ENCODE measurements at places on chromosomes 6 and 20.

DNA sequence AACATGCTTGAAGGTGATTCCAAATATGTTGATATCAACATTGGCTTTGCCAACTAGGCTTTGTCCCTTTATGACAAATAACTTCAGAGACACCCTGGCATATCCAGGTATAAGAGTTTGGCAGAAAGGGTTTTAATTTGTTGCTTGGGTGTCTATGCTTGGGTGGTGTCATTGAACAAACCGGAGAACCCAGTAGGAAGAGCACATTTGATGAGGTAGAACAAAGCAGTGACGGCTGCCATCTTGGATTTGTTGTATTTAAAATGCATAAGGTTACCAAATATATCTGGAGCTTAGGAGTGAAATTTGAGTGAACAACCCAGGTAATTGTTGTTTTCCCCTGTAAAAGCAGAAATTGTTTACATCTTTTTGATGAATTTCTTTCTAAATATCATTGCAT lies 503.7 kb upstream of the JARID2 start:
- no peak for DNase-seq

- DNase-seq, result no peak
These were observed 307.7 kb upstream of the DEFB115 start for GRCh38 chr20:30949761-30950160.

DNA sequence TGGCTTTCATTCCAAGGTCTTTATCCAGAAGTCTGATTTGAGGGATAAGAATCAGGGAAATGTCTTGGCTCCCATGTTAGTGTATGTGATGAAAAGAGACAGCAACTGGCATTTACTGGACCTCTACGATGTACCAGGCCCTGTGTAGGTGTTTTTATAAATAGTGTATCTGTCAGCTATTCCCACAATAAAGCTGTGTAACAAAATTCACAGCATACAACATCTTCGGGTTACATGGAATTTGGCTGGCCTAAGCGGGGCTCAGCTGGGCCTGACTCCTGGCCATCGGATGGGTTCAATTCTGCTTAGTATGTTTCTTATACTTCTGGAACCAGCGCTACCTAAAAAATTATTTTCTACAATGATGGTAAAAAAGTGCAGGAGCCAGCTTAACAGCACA lies 128.2 kb downstream of the SNX5 start:
- DNase-seq, result no peak

GRCh38 chr6:225907-226306 lies 66.4 kb upstream of the DUSP22 start:
- no peak for DNase-seq

- DNase-seq, result no peak
These were observed 55.5 kb upstream of the THEMIS start for GRCh38 chr6:127956260-127956888.

DNA sequence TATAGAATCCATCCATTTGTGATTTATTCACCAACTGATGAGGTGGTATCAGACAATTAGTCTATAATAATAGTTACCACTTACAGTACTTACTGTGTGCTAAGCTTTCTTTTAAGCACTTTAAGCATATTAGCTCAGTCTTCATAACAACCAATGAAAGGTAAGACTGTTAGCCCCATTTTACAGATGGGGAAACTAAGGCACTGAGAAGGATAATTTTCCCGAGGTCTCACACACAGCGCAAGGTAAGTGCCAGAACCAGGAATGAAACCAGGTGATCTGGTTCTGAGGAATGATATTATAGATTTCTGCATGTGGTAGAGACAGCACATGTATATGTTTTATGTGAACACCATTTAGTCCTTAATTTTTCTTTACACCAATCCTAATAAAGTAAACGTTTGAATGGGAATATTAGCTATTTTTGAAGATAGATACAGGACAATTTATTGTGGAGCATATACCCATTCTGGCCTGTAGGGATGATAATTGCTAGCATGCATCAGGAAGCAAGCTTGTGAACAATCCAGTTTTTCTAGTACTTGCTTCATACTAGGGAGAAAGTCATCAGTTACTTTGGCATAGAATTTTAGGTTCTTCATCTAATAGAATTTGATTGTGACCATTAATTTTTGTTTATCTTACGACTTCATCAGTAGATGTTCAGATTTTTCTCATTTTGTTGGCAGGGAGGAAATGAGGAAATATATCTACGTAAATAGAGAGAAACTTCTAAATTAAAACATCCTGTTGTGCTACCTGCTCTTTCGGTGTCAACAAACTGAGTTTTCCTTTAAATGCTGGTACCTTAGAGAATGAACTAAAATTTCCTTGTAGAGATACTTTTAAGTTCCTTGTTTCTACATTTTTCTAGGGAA lies 3.0 kb downstream of the YWHAB start:
- DNase-seq, result no peak

DNA sequence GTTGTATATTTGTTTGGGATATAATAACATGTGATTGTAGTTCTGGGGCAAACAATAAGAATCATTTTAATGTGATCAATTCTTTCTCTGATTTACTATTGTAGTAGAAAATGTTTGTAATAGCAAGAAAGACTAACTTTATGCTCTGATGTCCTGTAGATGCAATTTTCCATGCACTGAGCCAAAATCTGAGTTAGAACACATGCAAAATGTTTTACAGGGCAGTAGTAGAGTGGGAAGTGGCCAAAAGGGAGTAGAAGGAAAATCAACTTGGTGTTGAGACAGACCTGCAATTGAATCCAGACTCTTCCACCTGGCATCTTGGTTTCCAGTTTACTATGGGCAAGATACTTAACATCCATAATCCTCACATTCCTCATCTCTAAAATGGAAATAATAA lies 93.5 kb upstream of the BMP5 start:
- DNase-seq, result no peak

- no peak for DNase-seq
These were observed 70.9 kb downstream of the BMP7 start for GRCh38 chr20:57195469-57196100.

DNA sequence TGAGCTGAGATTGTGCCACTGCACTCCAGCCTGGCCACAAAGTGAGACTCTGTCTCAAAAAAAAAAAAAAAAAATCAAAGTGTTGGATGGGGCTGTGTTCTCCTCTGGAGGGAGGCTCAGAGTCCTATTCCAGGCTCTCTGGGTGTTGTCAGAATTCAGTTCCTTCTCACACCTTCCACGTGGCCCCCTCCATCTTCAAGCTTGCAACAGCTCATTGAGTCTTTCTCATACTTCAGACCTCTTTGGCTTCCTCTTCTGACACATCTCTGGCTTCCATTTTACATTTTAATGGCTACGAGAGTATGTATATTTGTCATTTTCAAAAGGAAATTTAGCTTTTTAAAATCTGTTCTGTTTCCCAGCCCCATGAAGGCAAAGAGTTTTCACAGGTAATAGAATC lies 85.8 kb downstream of the RNF144B start:
- no peak for DNase-seq

- DNase-seq, result no peak
These were observed 9.7 kb downstream of the FAM217A start for GRCh38 chr6:4069199-4069598.

- no peak for DNase-seq
These were observed 428.4 kb upstream of the CHD6 start for GRCh38 chr20:42046371-42047085.

All from stimulated activated CD8-positive, alpha-beta memory T cell treated with anti-CD3 and anti-CD28 coated beads, Interleukin-15, amount 100 ng/mL, for 4 hours (primary cell).